Ascending aorta (tissue), 2 donors: ENCODE measurements at places on chromosomes 3 and 15.

DNA sequence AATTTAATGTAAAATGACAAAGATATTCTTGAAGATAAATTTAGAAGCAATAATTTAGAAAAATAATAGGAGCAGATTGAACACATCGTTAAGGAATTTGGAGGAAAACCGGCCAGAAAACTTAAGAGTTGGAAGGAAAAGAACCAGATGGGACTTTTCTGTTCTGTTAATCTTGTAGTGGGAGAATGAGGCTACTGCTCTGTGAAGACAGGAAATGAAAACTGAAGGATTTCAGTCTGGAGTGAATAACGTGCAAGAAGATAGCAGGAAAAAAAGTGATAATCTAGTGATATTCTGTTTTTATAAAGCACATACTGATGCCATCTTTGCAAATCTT lies 74.2 kb downstream of the DPPA2 start:
- no peak for DNase-seq

DNA sequence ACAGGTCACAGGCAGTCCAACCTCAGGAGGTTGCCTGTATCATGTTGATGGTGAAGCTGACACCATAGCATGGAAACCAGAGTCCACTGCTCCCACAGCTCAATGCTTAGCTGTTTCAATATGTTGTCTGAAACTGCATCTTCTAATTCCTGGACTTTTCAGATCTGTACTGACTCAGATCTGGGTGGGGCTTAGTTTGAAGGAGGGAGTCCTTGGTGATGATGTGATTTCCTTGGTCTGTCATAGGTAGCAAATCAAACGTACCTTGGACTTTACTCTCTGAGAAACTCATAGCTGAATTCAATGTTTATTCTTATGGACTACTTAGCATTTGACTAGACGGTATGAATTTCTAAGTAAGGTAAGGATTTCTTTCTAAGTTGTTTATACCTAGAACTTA lies at the start of gene HHLA2:
Gene HHLA2 (plus strand): TSS at position 310 of the 400 bp plus-strand sequence. CDS start 55,266 bp downstream, outside the sequence.
- DNase-seq: no peak

DNA sequence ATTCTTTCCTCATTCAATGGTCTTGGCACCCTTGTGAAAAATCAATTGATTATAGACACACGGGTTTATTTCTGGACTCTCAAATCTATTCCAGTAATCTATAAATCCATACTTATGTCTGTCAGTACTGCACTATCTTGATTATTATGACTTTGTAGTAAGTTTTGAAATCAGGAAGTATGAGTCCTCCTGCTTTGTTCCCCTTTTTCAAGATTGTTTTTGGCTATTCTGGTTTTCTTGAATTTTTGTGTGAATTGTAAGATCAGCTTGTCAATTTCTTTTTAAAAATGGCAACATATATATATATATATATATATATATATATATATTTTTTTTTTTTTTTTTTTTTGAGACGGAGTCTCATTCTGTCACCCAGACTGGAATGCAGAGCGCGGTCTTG lies 32.3 kb upstream of the CFAP20DC start:
- no peak for DNase-seq

GRCh38 chr3:13966302-13966701 lies 86.4 kb upstream of the WNT7A start:
- no peak for DNase-seq

GRCh38 chr3:32336113-32336498 lies 55.5 kb upstream of the CMTM7 start:
- DNase-seq: no peak

- DNase-seq: no peak
Observed at GRCh38 chr3:52204337-52205073, 6.5 kb downstream of the ALAS1 start.

DNA sequence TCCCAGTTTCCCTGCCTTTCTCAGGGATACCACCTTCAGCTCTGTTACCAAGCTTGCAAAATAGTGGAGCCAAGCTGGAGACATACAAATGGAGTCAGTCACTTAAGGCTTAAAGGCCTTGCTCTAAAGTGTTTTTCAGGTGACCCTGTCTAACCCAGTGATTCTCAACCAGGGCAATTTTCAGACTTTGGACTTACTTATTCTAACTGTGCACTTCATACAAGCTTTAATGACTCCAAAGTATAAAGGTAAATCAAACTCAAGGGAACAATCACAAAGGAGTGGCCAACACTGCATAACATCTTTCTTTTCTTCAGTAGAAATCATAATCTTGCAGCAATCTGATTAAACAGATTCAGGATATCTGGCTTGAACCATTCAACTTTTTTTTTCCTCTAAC lies 9.4 kb downstream of the ANO10 start:
- DNase-seq: no peak

DNA sequence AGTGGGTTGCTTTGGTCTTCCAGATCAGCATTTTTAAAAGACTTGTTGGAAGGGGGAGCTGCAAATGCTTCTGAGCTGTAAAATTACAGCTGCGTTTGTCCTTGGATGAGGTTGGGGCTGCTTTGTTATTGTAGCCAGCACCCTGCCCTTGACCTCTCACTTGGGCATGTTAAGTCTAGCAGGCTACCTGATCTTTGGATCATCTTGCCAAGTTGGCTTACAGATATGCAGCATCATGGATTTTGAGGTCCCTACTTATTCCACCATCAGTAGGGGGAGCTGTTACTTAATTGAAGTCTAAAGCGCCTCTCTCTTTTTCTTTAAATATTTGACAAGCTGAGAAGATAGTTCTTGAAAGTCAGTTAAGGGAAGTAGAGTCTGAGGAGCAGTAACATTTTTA lies 793.0 kb downstream of the MCTP2 start:
- DNase-seq: no peak

- no peak for DNase-seq
Observed at GRCh38 chr3:107346564-107346963, 30.7 kb upstream of the CCDC54 start.

- no peak for DNase-seq
Observed at GRCh38 chr3:5613599-5613998, 426.1 kb downstream of the EDEM1 start.

GRCh38 chr3:152038490-152038889 lies 165.0 kb downstream of the SUCNR1 start:
- no peak for DNase-seq

GRCh38 chr3:2921452-2921851 lies 188.7 kb downstream of the IL5RA start:
- DNase-seq: no peak

DNA sequence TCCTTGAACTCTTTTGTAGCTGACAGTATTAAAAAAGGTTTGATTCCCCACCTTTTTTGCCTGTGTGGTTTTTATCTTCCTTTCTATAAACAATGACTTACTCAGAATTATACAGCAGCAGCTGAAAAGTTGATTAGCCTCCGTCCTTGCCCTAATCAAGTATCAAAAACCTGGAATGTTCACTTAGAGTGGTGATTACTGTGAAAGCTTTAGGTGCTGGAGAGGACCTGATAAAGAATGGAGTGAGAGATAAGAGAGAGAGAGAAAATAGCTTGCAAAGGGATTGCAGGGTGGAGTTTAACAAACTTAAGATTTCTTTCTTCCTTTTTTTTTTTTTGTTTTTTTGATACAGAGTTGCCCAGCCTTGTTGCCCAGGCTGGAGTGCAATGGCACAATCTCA lies 6.7 kb downstream of the CGNL1 start:
- DNase-seq: no peak

GRCh38 chr3:71351403-71352149 lies 232.0 kb downstream of the FOXP1 start:
- DNase-seq: no peak

DNA sequence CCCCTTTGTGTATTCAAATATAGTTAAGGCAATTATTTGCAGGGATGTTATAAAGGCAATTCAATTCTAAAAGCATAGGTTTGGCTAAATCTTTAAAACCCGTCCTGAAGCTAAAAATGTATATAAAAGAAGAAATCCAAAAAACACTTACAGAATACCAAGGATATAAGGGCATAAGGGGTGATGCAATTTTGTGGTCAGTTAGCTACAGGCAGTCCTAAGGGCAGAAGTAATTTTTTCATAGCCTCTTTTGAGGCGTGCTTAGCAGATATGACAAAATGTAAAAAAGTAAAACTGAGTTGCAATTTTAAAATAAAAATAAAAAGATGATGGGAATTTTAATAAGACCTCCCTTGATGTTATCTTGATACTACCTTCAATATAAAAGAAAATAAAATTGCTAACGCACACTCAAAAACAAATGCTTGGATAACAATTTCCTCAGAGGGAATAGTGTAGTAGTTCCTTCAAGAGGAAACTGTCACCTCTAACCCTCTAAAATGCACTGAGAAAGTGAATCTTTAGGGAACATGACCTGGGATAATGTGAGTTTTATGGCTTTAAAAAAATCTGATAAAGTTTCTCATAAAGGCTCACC lies 104.2 kb downstream of the MYH15 start:
- no peak for DNase-seq

DNA sequence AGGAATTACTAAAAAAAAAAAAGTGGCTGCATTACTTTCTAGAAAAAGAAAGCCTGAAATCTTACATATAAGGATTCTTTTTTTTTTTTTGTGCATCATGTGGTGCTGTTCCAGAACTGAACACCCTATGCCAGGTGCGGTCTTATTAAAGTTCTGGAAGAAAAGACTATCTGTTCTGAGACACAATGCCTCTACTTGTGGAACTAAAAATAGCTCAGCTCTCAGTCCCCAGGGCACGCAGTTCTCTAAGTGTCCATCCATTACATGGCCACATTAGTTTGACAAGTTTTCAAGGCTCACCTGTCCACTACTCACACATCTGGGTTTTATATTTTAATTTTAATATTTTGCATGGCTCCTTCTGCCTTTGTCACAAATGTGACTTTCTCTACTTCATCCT lies 126.6 kb upstream of the ADAMTS9 start:
- no peak for DNase-seq

DNA sequence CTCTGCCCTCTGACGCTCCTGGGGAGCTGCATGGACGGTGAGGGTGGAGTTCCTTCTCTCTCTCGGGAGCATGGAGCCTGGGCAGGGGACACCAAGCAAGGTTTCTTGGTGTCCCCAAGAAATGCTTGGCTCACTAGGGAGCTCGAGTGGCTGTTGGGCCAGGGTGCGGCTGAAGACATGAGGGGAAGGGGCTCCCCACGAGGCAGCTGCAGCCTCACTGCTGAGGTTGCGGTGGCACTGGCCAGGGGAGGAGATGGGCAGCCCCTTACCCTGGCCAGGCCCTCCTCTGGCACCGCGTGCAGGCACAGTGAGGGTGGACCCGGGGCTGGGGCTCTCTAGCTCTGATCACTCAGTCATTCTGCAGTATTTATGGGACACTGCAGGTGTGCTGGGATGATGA lies 43.5 kb upstream of the SLC41A3 start:
- DNase-seq: no peak

GRCh38 chr3:36065321-36065720 lies 315.0 kb upstream of the STAC start:
- DNase-seq: no peak

- DNase-seq: no peak
Observed at GRCh38 chr3:8625991-8626390, 18.6 kb downstream of the SSUH2 start.

DNA sequence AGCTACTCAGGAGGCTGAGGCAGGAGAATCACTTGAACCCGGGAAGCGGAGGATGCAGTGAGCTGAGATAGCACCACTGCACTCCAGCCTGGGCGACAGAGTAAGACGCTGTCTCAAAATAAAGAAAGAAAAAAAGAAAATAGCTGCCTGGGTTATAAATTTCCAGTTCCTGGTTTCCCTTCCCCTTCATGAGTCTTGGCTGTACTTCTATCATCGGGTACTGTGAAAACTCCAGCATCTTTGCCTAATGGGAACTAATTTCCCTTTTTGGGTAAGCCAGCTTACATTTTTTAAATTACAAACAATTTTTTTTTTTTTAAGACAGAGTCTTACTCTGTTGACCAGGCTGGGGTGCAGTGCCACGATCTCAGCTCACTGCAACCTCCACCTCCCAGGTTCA lies 15.0 kb downstream of the DENND4A start:
- DNase-seq: no peak

GRCh38 chr15:78974272-78974918 lies 29.5 kb upstream of the CTSH start:
- no peak for DNase-seq

- no peak for DNase-seq
Observed at GRCh38 chr15:39582977-39583595, 2.2 kb downstream of the THBS1 start.

- DNase-seq: no peak
Observed at GRCh38 chr15:30956216-30957124, 35.0 kb downstream of the MTMR10 start.

DNA sequence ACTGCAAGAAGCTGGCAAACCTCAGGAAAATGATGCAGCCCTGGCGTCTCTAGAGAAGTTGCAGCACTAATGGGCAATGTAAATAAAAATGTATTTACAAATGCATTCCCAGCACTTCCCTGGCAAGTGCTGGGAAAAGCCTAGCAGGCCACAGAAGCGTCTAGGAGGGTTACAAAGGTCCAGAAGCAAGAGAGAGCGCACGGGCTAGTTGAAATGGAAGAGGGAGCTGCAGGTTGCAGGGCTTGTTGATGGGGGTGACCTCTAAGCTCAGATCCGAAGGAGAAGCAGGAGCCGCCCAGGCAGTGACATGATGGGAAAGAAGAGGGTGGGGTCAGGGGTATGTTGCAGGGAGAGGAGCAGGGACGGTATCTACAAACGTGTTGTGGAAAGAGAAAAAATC lies 2.7 kb upstream of the KNL1 start:
- no peak for DNase-seq

GRCh38 chr3:81911221-81911620 lies 149.8 kb upstream of the GBE1 start:
- DNase-seq: no peak

- no peak for DNase-seq
Observed at GRCh38 chr15:98860281-98861041, 147.1 kb downstream of the PGPEP1L start.

- DNase-seq: no peak
Observed at GRCh38 chr3:53672981-53673380, 173.2 kb downstream of the CHDH start.

DNA sequence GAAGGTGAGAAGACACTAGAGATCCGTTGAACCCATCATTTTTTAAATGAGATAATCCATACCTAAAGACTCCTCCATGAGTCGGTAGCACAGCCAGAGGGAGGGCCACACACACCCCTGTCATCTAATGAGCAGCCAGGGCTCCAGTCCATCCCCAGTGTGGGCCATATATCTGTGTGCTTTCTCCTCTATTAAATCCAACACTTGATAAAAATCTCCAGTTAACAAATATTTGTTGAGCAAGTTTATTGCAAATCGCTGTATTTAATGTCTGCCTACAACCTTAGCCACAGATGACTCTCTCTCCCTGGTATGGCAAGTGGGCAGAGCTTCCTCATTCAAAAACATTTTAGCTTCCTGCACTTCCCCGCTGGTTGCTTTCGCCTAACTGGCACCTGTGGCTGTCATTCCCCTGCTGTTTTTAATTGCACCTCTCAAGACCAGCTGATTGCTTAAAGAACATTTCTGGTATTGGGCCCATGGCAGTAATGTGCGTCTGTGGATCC lies 82.8 kb downstream of the SMAD3 start:
- DNase-seq: no peak
